Activated CD4-positive, alpha-beta T cell treated with anti-CD3 and anti-CD28 coated beads for 24 hours (primary cell): ENCODE measurements at places on chromosomes 3 and 15.

GRCh38 chr3:30713885-30714503 lies 107.6 kb downstream of the TGFBR2 start:
- no peak for DNase-seq

DNA sequence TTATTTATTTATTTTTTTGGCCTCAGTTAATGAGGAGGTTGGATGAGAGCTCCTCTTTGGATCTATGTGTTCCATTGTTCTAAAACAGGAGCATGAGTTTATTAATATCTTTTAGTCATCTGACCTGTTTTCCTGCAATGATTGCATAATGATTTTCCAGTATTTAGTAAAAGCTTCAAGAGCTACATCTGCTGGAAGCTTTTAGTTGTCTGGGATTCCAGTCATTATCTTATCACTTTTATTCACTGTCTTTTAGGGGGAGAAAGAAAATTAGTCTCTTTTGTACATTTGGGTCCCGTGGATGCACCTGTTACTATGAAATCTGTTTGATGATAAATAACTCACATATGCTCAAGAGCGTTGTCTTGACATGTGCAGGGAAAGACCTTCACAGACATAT lies 1270.0 kb downstream of the ROBO1 start:
- DNase-seq = no peak

DNA sequence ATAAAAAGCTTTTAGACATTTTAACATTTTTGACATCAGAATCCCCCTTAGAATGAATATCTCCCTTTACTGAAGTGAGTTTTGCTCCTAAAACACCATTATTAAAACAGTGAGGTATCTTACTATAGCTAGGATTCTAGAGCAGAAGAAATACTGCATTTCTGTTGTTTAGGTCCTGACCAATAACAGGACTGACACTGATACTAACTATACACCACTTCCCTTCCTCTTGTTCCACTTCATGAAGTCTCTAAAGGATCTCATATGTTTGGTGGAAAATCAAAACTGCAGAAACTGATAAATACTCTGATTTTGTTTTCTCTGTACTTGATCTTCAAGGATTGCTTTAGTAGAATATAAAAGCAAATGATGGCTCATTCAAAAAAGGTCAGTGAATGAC lies 230.7 kb downstream of the SUCLG2 start:
- no peak for DNase-seq

DNA sequence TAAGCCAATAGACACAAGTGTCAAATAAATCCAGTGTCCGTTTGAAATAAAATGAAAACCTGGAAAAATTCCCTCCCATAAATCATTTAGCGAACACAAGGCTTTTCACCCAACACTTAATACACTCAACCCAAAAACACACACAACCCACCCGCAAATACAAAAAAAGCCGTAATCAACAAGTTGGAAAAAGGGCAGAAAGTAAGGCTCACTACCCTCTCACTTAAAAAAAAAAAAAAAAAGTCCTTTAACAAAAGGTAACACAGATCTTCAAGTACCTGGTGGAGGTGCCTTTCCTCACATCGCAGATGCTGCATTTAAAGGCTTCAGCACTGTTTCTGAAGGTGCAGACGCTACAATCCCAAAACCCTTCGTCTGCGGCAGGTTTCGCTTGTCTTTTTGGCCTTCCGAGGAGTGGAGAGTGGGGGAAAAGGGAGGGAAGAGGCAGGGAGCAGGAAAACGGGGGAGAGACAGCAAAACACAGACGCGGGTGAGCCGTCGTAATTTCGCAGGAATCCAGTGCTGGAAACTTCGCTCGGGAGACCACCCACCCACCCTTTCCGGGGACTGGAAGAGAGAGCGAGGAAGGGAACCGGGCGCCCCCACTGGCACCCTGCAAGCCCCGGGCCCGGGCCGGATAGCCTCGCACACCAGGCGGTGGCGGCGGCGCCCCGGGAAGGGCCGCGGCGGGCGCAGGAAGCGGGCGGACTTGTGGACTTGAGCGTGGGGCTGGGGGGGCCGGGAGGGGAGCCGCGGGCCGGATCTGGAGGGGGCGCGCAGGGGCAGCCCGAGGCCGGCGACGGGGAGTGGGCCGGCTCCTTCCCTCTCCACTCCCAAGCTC lies 401.8 kb downstream of the SHQ1 start:
- DNase-seq = no peak

DNA sequence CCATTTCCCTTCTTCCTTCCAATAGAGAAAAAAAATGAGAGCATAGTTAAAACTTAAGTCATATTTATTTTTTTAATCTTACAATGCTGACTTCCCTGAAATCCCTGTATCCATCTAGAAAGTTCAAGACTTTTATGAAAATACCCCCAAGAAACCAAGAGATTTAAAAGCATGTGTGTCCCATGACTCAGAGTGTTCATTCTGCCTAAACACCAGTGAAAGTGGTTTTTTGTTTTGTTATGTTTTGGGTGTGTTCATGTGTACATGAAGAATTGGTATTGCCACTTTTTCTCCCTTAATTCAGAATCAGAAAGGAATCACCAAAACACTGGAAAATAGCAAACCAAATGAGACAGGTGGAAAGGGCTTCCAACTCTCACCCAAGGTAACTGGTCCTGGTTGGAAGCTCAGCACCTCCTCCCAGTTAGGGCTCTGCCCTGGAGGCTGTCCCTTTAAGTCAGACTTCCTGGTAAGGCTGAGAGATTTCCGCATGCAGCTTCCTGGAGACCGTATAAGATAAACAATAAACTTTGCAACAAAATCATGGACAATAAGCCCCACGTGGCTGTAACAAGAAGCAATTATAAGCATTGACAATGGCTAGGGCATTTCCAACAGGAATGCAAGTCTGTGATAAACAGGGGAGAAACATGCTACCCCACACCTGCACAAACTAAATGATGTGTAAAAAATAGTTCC lies 121.9 kb upstream of the ARHGEF3 start:
- DNase-seq = no peak

DNA sequence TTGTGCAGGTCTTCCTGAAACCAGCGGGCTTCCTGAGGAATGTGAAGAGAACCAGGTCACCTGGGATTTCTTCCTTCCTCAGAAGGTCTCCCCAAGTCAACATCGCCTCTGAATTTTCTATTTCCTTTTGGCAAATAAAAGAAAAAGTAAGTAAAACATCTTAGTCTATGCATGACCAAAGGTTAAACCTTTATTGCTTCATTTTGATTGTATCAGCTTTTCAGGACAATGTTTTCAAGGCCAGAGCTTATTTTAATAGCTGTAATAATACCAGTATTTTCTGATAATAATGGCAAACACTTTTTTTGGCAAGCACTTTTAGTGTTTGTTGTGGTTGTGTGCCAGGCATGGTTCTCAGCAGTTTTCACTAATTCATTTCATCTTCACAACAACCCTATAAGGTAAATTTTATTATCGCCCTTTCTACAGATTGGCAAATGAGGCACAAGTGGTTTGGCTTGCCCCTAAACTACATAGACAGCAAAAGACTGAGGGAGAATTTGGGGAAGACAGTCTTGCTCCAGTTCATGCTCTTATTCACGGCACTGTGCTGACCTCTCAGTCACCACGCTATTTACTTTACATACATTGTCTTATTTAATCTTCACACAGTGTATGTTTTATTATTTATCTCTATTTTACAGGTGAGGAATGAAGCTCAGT lies 110.4 kb downstream of the RPL22L1 start:
- DNase-seq = no peak

DNA sequence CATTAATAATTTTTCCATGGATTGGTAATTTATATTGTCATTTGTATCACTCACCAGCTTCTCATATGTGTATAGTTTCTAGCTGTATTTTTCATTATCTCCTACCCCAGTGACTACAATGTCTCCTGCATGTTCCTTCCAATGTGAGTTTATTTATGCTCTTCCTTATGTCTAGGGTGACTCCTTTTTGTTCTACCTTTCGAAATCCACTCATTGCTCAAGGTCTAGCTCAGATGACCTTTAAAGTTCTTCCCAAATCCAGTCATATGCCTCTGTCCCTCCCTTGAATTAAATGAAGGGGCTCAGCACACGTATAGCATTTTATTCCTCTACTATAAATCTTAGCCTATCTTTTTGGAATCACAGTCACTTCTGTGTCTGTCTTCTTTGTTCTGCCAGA lies 53.0 kb downstream of the TMEM45A start:
- no peak for DNase-seq

DNA sequence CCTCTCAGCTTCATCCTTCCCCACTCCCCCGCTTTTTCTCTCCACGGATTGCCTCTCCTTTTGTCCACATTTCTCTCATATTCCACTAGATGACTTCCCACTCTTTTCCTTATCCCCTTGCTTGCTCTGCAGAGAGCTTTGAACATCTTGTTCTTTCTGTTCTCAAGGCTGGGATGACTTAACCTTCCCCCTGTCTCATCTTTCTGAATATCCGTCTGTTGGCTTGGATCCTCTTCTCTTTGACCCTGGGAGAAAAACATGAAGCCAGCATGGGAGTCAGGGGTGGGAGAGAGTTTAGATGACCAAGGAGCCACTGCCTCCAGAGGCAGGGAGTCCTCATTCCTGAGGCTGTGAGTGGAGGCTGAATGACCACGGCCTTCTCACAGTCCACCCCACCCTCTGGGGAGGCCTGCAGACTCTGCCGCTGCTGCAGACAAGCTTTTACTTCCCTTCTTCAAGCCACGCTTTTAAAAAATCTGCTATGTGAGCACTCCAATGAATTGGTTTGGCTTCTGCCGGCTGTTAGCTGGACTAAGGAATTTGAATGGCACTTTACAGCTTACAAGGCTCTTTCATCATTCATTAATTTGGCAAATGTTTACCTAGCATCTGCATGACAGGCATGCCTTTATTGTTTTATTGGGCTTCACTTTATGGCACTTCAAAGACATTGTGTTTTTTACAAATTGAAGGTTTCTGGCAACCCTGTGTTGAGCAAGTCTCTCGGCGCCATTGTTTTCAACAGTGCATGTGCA lies 111.6 kb upstream of the SLC6A6 start:
- DNase-seq = no peak

GRCh38 chr15:100256101-100256969 lies 85.4 kb downstream of the ADAMTS17 start:
- no peak for DNase-seq

DNA sequence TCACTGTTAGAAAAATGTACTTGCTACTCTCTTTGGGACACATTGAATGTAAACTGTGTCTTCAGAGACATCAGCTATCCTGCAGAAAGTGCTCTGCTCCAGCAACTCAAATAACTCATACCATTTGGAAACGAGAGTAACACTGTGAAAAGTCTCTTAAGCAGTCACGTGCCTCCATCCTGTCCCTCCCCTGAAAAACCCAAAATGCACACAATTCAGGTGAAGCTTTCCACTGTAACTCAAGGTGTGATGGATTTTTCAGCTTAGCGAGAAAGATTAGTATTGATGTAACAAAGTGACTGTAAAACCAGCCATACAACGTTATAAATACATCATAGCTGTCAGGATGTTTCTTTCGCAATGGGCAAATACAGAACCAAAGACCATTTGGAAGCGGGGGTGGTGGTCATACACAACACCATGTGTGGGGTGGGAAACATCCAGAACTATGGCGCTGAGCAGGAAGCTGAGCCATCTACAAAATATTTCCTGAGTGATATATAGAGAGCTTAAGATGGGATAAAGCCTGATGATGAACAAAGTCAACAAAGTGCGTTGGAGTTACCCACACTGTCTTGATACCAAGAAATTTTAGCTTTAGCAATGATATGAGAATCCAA lies 332.3 kb downstream of the FOXP1 start:
- DNase-seq = no peak

DNA sequence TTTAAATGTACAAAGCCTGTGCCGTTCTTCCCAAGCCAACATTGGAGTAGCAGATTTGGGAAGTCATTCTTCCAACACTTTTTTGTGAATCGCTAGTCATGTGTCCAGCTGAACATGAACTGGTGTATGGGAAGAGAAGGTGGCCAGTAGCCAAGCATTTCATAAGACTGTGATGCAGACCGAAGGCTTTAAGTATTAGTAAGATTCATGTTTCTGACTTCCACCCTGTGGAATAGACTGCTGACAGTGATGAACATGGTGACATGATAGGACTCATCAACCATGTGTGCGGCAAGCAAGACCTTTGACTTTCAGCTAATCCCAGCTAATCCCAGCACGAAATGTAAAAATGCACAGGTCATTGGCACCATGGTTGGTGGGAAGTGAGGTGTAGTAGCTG lies 48.3 kb upstream of the THSD4 start:
- no peak for DNase-seq

DNA sequence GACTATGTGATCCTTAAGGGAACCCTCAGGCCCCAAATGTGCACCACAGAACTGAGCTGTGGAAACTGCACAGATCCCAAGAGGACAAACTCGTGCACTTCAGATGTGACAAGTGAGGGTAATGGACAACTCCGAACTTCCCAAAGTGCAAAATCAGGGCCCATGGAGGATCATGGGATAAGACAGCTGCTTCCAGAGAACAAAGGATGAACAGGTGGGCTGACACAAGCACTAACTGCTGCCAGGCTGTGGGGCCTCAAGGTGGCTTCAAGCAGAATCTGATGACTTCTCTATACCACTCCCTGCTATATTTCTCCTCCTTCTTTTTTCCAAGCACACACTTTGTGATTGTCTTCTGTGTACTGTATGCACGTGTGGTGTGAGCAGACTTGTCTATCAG lies 5.4 kb downstream of the TARS3 start:
- no peak for DNase-seq

DNA sequence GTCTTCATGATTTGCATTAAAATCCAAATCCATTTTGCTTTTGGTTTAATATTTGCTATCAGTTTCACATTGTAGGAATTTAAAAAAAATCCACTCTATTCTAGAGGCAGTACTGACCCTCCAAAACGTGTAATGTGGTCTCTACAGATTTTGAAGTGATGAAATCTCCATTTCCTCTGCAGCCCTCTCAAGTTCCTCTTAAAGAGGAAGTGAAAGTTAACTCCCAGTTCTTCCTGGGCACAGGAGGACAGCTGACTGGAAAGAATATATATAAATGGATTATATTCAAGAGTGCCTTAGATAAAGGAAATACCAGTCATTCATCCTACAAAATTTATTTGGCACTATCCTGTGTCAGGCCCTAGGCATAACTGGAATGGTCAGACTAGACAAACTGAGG lies 83.5 kb upstream of the PLCL2 start:
- DNase-seq = no peak

DNA sequence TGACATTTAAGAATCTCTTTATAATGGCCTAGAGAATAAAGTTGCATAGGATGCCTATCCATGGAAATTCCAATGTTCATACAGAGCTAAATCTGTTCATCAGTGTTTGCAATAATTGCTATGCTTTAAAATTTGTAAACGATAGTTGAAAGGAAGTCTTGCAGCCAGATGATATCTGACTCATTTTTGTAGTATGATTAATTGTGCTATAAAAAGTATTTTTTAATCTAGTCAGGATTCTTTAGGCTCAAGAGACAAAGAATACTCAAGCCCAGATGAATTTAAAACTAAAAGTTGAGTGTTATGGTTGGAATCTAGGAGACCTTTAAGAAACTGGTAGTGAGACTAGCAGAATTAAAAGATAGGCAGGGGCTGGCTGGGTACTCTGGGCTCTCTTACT lies 50.5 kb downstream of the SUCNR1 start:
- DNase-seq = no peak

DNA sequence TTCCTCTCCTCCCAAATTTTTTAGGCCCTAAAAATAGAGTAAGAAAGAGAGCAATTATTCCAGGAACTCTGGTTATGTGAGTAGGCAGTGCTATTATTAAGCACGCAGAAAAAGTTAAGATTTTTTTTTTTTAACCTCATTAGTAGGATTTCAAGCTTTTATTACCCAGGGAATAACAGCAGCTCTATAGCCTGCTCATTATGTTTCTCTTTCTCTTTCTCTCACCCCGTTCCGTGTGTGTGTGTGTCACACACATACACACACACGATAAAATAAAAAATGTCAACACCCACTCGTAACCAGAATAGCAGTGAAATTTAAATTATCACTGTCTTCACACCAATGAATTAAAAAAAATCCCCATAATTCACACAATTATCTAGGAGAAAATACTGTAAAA lies 30.3 kb downstream of the GADL1 start:
- DNase-seq = no peak

- no peak for DNase-seq
Observed at GRCh38 chr3:57953576-57953975, 54.6 kb upstream of the FLNB start.
